Activated CD4-positive, alpha-beta T cell treated with anti-CD3 and anti-CD28 coated beads for 48 hours (primary cell): ENCODE measurements at places on chromosomes 5 and 9.

DNA sequence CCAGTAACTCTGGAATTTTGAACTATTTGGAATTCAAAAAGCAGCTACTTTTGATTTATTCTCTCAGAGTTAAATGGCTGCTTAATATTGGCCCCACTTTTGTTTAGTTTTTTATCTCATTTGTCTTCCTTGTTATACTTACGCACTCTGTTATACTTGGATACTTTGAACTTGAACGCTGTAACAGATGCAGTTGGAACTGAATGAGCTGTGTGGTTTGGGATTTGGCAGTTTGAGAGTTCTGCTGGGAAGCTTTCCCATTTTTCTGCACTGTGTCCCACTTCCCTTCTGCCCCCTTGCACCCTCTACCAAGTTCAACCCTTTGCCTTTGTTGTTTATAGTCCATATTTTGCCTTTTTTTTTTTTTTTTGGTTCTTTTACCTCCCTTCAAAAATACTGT is 3.8 kb downstream of the RHOBTB3 start:
- DNase-seq = no peak

DNA sequence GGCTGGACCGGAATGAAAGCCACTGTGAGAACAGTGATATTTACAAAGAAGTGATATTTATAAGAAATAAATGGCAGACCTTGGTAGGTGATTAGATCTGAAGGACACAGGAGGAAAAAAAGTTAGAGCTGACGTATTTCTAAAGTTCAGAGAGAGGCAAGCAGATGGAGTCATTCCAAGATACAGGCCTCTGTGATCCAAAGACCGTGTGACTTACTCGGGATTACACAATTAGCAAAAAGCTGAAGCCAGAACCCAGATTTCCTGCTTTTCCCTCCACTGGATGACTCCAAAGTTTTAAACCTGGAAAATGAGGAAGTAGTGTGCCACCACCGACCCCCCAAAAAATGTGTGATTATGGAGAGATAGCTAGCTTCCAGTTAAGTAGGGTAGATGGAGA is 3.1 kb upstream of the DOCK8 start:
- no peak for DNase-seq

DNA sequence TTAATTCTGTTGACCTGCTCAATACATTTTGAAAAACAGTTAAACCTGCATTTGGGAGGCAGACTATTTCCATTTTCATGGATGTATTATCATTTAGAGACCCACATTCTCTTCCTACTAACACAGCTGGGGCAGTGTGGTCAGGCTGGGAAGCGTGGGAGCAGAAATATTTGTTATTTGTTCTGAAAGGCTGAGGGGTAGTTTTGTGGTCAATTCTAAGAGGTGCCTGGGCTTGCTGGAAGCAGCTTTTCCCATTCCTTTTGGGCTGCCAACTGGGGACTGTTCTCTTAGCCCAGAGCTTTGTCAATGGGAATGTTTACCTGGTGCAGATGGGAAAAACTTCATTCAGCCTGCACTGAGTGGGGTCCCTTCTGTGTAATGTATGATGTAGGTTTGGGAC is 171.4 kb upstream of the DAP start:
- no peak for DNase-seq

- DNase-seq = no peak
Measured at GRCh38 chr9:5231212-5231611, at the start of gene INSL4. TSS of gene INSL4 (plus strand) at chr9:5231419. CDS start at chr9:5231524, 105 bp downstream.

DNA sequence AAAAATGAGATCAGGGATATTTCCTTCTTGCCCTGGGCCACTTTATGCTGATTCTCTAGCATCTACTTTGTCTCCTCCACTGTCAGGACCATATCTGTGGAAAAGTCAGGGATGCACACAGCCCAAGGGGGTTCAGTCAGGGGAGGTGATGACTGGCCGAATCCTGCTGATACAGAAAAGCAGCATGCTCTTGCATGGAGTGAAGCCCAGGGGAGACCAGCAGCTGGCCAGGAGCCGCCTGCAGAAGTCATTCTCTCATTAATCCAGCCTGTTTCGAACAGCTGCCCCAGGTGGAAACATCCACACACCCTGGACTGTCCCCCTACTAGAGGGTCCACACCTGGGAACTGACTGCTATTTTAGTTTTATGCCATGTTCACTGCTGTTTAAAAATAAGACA is 177.1 kb downstream of the ATP10B start:
- no peak for DNase-seq

- no peak for DNase-seq
Measured at GRCh38 chr5:79487251-79487650, 26.7 kb downstream of the HOMER1 start.

- no peak for DNase-seq
Measured at GRCh38 chr5:153891394-153891793, 147.3 kb downstream of the FAM114A2 start.

GRCh38 chr9:82606492-82607382 is 456.2 kb downstream of the RASEF start:
- DNase-seq = peak; percentile 3

DNA sequence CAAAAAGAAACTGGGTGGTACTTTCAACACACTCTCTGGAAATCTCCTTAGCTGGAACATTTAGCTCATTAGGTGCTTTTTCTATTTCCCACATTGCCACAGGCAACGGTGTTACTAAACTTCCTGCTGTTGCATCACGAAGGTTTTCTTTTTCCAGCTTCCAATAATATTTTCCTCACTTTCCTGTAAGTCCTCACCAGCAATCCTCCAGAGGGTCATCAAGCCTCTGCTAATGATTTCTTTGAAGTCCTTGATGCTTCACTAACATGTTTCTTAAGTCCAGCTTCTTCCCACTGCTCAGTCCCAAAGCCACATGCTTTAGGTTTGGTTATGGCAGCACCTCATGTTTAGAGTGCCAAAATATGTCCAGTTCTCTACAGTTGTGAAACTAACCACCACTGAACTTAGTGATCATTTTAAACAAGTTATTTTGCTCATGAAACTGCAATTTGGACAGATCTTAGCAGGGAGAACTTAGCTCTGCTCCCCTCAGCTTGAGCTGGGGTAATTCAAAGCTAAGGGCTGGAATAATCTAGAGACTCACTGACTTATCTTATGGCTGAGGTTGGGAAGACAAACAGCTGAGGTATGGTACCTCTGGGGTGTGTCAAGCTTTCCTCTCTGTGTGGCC is 39.9 kb upstream of the RETREG1 start:
- DNase-seq = no peak

DNA sequence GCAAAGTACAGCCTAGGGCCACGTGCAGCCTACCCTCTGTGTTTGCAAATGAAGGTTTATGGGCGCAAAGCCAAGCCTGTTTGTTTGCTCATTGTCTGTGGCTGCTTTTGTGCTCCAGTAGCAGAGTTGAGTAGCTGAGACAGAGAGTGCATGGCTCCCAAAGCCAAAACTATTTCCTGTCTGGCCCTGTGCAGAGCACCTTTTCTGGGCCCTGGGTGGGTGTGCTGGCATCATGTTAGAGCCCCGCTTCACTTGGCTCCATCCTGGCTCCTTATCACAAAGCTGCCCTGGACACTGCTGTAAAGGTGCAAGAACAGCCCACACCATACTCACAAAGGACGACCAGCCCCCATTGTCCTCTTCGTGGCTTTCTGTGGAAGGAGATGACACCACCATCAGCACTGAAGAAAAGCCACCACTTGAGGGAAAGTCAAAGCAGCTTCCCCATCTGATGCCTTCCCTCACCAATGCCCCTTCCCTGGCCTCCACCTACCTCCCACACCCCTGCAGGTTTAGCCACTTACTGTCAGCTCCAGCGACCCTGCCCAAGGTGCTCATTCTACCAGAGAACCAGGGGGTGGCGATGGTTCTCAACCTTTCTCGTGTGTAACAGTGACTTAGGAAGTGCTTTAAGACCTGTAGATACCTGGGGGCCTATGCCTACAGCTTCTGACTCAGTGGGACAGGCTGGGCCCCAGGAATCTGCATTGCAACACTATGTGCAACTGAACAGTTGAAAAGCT is 23.4 kb downstream of the LCP2 start:
- DNase-seq = peak; percentile 76

GRCh38 chr5:74567411-74567995 is 73.0 kb downstream of the ENC1 start:
- no peak for DNase-seq

DNA sequence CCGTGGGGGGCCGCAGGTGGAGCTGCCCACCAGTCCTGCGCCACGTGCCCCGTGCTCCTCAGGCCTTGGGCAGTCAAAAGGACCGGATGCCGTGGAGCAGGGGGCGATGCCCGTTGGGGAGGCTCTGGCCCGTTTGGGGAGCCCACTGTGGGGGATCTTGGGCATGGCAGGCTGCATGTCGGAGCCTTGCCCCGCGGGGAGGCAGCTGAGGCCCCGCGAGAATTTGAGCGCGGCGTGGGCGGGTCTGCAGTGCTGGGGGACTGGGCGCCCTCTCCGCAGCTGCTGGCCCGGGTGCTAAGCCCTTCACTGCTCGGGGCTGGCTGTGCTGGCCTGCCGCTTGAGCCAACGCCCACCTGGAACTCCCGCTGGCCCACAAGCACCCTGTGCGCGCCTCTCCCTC is 445.6 kb upstream of the EDIL3 start:
- DNase-seq = no peak

DNA sequence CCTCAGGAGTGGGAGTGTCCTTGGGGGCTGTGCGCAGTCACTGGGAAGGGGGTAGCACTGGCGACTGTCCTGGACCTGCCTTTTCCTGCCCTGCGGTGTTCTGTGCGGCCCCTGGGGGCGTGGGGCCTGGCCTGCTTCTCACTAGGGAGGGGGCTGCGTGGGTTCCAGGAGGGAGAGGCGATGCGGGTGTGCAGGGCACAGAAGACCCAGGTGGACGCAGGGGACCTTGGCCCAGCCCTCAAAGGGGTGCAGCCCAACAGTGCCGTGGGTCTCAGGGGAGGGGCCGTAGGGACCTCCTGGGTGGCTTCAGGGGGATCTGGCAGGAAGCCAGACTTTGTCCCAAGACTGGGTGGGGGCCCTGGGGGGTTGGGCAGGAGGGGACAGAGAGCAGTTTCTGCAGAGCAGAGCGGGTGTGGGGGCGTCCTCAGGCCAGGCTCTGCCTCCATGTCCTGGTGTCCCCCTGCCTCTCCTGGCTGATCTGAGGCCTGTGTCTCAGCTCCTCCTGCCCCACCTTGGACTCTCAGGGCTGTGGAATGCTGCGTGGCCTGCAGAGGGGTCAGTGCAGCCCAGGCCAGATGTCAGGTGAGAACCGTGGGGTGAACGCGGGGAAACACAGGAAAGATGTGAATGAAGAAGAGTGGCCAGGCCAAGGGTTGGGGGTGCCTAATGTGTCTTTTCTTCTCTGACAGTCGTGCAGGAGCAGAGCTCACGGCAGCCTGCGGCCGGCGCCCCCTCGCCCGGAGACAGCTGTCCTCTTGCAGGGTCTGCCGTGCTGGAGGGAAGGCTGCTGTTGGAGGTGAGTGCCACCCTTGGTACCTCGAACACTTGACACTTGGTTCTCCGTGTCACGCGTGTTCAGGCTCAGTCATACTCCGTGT is 54.6 kb downstream of the AHRR start:
- no peak for DNase-seq

DNA sequence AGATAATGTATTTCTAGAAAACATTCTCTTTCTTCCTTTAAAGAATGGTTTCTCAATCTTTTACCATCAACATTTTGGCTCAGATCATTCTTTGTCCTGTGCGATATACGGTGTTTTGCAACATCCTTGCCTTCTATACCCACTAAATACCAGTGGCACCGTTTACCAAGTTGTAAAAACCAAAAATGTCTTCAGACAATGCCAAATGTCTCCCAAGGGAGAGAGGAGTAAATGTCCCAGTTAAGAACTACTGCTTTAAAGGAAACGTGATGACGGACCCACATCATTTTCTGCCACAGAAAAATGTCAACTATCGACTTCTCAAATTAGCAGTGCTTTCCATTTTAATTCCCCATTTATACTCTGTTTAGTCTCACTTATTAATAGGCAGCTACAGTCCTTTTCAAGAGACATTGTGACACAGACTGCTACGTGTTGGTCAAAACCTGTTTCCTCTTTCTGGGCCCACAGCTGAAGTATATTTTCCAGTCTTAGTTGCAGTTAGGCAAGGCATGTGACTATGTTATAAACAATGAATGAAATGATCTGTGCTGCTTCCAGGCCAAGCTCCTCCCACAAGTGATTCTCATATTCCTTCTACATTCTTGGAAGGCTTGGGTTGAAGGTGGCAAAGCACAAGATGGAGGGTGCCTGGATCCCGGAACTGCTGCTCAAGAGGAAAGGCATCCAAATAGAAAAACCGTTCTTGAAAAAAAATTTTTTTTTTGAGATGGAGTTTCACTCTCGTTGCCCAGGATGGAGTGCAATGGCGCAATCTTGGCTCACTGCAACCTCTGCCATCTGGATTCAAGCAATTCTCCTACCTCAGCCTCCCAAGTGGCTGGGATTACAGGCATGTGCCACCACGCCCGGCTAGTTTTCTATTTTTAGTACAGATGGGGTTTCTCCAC is 8.8 kb downstream of the PRXL2C start:
- no peak for DNase-seq

DNA sequence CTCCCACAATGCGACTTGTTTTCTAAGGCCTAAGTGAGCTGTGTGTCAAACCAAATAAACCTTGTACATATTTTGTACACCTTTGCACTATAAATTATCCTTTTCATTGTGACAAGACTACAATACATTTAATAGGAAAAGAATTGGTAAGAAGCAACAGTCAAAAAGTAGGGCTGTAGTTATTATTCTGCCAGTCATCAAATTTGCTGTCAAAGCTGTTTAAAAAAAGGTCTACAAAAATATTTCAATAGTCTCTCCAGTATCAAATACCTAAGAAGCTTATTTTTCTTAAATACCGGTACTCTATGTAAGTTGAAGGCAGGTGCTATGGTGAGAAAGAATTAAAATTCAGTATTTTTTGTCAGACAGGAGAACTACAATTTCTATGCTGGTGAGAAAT is 40.5 kb downstream of the TLE1 start:
- no peak for DNase-seq

- DNase-seq = no peak
Measured at GRCh38 chr9:134658378-134658955, 16.9 kb downstream of the COL5A1 start.

DNA sequence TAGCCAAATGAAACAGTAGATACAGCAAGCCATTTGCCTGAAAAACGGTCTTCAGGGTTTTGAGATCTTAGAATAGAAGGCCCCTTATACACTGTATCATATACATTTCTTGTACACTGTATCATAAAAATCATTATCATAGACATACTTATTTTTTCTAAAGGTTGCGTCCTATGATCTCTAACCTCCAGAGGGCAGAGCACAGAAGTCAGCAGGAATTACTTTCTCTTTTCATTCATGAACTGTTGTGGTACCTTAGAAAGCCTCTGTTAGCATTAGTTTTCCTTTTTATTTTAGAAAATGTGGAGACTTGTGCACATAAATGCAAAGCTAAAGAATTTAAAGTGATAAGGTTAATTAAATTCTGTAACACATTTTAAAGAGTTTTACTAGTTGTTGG is 115.4 kb downstream of the OXCT1 start:
- no peak for DNase-seq

DNA sequence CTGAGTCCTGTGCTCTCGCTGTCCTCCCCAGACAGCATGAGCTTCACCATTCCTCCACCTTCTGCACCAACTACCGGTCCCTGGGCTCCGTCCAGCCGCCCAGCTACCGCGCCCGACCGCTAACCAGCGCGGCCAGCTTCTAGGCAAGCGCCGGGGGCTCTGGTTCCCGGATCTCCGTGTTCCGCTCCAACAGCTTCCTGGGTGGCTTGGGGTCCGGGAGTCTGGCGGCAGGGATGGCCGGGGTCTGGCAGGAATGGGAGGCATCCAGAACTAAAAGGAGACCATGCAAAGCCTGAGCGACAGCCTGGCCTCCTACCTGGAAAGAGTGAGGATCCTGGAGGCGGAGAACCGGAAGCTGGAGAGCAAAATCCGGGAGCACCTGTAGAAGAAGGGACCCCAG is 613.1 kb upstream of the PTGER4 start:
- no peak for DNase-seq
